ENCODE measurements at places on chromosomes 4 and X. TPM values are rescaled to one million over a fixed set of nuclear protein-coding genes. Genes with fewer than 3 reads are reported as not detected.

- no peak for DNase-seq
- no peak overlapping the region for H3K4me3 ChIP-seq
- H3K4me1 ChIP-seq = no peaks in the 10 kb centered on the region
- no peaks in the 10 kb centered on the region for H3K27me3 ChIP-seq
- H3K36me3 ChIP-seq = no peaks in the 10 kb centered on the region
These were observed 115.1 kb downstream of the GALNTL6 start for GRCh38 chr4:171928336-171928735.

DNA sequence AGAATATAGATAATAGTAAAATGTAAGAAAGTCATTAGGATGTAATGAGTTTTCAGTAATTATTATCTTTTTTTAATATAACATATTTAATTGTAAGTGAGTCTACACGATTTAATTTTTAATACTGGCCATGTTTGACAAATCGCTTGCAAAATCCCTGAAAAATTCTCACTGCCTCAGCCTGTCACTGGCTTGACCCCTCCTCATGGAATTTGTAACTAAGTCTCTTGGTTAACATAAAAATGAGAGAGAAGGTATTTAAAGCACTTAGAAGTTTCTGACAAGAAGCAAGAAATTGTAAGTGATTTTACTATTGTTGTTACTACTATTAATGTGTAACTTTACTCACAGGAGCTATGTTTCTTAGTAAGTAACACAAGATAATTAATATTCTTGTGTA, 237.9 kb upstream of the GK2 start:
- H3K27me3 ChIP-seq = no peaks in the 10 kb centered on the region
- H3K36me3 ChIP-seq = no peaks in the 10 kb centered on the region
- no peak overlapping the region for H3K27ac ChIP-seq
- no peaks in the 10 kb centered on the region for H3K4me1 ChIP-seq
- no peak for DNase-seq

ARHGAP10 gene
- total RNA-seq = 18.8 TPM

GRCh38 chr4:1027915-1028238, 16.5 kb downstream of the FGFRL1 start:
- H3K36me3 ChIP-seq = no peaks in the 10 kb centered on the region
- H3K4me3 ChIP-seq = no peak overlapping the region
- H3K27me3 ChIP-seq = no peaks in the 10 kb centered on the region
- peaks cover 5% of the 10 kb centered on the region for H3K4me1 ChIP-seq
- DNase-seq = no peak
- no peak overlapping the region for H3K27ac ChIP-seq

MAMLD1 gene
- total RNA-seq = 8.1 TPM

DNA sequence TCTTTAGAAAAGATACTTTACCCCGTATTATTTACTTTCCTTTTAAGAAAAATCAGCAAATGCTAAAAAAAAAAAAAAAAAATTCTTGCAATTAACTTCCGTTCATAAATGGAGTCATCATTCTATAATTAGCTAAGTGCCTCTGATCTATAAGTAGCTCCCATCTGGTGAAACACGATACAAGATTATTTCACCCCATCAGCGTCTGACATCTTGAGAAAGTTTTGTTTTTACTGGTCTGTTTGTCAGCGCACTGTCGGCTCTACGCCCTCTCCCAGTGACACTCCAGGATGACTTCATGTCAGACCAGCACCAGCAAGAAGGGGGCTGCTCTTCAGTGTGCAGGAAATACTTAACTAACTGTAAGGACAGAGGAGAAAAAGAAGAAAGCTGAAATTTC, 108.3 kb downstream of the AFAP1 start:
- peak overlapping the region; percentile 12 for H3K4me3 ChIP-seq
- peak overlapping the region; percentile 53 for H3K27ac ChIP-seq
- peak; percentile 63 for DNase-seq
- peaks cover 48% of the 10 kb centered on the region for H3K4me1 ChIP-seq
- H3K36me3 ChIP-seq = peaks cover 19% of the 10 kb centered on the region

- peak overlapping the region; percentile 35 for H3K4me3 ChIP-seq
- peaks cover 2% of the 10 kb centered on the region for H3K36me3 ChIP-seq
These were observed 16.3 kb downstream of the PTTG2 start for GRCh38 chr4:37976507-37976906.

GRCh38 chr4:109611045-109611646, 51.1 kb downstream of the MCUB start:
- no peak for DNase-seq
- no peaks in the 10 kb centered on the region for H3K27me3 ChIP-seq
- H3K4me3 ChIP-seq = no peak overlapping the region
- H3K27ac ChIP-seq = no peak overlapping the region
- H3K36me3 ChIP-seq = peaks cover 46% of the 10 kb centered on the region
